ENCODE measurements at places on chromosomes 5 and 9. TPM values are rescaled to one million over a fixed set of nuclear protein-coding genes. Genes with fewer than 3 reads are reported as not detected.

DNA sequence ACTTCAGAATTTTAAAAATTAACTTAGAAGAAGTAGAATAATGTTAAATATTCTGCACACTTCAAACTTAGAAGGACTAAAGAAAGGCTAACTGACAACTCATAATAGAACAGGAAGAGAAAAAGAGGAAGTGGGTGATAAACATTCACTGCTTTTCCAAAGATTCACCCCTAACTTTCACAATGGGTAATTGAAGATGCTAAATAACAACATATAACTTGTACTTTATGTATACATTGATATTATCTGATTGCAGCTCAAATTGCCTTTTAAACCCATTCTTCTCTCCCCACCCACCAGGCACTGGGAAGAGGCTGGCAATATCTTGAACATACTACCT, 376.6 kb downstream of the EFNA5 start:
- DNase-seq, result no peak

The FOXD4 gene
- total RNA-seq, result 0.35 TPM

The PCDHGA10 gene
- total RNA-seq, result 0.35 TPM

GRCh38 chr9:127555840-127556820, 55.9 kb upstream of the STXBP1 start:
- DNase-seq, result peak; percentile 36

The SYK gene
- 0.80 TPM for total RNA-seq

DNA sequence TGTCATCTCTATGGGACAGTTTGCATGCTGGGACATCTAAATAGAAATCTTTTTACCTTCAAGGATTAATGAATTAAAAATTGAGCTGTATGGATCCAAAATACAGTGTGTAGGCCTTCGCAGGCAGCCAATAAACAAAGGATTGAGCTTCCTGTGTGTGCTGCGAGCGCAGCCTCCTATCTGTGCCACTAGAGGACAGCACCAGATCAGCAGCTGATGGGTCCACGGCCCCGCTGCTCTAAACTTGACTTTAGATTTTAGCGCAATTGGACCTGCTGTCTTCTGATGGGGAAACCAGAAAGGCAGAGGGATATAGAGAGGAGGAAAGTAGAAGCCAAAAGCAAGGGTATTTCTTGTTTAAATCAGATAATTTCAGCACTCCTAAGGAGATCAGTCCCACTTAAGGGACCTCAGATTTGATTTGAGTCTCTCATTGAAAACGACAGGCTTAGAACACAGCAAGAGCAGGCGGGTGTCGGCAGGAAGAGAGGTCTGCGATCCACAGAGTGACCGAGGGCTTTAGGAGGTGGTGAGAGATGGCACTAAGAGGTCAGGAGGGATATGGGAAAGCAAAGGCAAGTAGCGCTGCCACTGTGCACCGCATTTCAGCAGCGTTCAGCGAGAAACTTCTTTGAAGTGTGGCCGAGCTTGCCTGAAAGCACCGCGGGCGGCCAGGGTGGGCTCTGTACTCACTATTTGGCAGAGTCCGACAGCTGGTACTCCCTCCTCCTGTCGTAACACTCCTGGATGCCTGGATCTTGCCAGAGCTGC, 214.3 kb downstream of the GNA14 start:
- peak; percentile 41 for DNase-seq

The ITGA2 gene
- total RNA-seq, result 1.6 TPM

The ADAMTS2 gene
- total RNA-seq, result not detected

DNA sequence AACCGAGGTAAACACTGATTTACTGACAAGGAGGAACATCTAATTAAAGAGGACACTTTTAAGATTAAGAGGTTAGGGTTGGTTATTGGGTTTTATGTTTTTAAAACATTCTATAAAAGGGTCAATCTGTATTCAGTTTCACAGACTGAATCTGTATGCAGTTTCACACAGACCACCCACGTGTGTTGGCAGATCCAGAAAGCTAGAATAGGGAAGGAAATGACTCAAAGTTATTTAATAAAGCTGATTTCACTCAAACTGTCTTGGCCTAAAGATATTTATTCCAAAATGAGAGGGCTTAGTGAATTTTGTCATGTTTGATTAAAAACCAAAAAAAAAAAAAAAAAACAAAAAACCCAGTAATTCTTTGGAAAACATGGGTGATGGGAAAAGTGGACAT, 140.2 kb downstream of the SLC24A2 start:
- DNase-seq, result no peak

The SAXO1 gene
- 0.29 TPM for total RNA-seq

- DNase-seq, result no peak
These were observed 22.1 kb upstream of the IL13 start for GRCh38 chr5:132635873-132636272.

DNA sequence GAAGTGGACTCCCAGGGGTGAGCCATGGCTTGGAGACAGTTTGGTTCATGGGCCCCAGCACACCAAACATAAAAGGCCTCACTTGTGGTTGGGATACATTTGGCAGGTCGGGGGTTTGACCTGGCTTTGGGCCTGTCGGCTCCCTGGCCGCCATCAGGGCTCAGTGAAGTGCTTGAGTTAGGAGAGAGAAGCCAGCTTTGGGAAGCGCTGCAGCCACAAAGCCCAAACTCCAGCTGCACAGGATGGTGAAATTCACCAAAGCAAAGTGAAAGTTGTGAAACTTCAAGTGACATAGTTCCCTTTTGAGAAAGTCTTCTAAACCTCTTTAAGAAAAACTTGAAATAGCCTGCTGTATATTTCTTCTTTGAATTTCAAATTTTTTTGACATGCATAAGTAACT, 27.5 kb downstream of the SLC46A2 start:
- DNase-seq, result no peak

- no peak for DNase-seq
These were observed 46.4 kb upstream of the PRRC2B start for GRCh38 chr9:131347376-131348020.

The PHF24 gene
- not detected for total RNA-seq

GRCh38 chr5:1824109-1824821, 23.1 kb downstream of the NDUFS6 start:
- DNase-seq, result no peak

The GADD45G gene
- total RNA-seq, result 2.9 TPM

The THBS4 gene
- total RNA-seq, result 0.29 TPM

GRCh38 chr9:130188860-130189481, 16.8 kb downstream of the NCS1 start:
- DNase-seq, result no peak
